ENCODE measurements at places on chromosomes 4 and X.

DNA sequence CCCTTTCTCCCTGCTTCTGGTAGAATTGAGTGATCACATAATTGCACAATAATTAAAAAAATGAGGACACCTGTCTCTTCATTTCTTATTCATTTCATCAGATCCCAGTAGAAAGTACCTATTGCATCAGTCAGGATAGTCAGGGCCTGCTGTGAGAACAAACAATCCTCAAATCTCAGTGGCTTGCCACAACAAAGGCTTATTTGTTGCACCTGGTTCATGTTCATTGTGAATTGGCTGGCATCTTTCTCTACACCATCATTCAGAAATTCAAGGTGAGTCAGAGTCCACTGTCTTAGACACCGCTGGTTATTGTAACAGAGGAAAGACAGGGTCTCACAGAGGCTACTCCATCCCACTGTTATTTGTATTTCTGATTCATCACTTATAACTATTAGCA, 409.8 kb downstream of the STIM2 start:
- DNase-seq: no peak
- no peaks in the 10 kb centered on the region for H3K36me3 ChIP-seq
- H3K4me1 ChIP-seq: no peaks in the 10 kb centered on the region
- no peak overlapping the region for H3K27ac ChIP-seq

GRCh38 chr4:108427946-108428485, 192.4 kb upstream of the RPL34 start:
- H3K27ac ChIP-seq: no peak overlapping the region
- no peak for DNase-seq
- no peaks in the 10 kb centered on the region for H3K27me3 ChIP-seq
- H3K4me1 ChIP-seq: peaks cover 12% of the 10 kb centered on the region

DNA sequence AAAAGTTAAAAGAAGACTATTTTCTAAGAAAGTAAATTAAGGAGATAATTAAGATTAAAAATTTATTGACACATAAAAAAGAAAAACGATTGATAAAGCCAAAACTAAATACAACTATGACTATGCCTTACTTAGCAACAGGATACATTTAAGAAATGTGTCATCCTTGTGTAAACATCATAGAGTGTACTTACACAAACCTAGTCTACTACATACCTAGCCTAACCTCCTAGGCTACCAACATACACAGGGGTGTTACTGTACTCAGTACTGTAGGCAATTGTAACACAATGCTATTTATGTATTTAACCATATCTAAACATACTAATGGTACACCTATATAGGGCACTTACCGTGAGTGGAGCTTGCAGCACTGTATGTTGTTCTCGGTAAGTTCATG, 108.3 kb downstream of the ANXA10 start:
- no peak overlapping the region for H3K27ac ChIP-seq
- no peaks in the 10 kb centered on the region for H3K36me3 ChIP-seq
- no peak for DNase-seq
- H3K27me3 ChIP-seq: no peaks in the 10 kb centered on the region

DNA sequence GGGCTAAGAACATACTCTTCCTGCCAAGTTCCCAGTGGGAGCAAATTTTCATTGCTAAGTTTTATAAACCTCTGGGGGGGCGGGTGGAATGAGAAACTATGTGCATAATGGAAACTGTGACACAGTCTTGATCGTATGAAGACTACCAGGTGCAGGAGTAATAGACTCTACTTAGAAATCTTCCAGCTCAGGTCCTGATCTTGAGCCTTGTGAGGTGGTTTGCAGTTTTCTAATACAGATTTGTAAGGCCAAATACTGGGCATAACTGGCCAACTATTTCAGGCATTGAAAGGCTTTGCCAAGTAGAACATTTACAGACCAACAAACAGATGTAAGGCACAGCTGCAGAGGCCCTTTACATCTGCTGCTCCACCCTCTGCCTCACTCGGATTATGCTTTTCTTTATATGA, 89.7 kb upstream of the CBR4 start:
- H3K4me1 ChIP-seq: no peaks in the 10 kb centered on the region
- DNase-seq: no peak
- H3K27me3 ChIP-seq: no peaks in the 10 kb centered on the region
- no peak overlapping the region for H3K4me3 ChIP-seq
- no peaks in the 10 kb centered on the region for H3K36me3 ChIP-seq

DNA sequence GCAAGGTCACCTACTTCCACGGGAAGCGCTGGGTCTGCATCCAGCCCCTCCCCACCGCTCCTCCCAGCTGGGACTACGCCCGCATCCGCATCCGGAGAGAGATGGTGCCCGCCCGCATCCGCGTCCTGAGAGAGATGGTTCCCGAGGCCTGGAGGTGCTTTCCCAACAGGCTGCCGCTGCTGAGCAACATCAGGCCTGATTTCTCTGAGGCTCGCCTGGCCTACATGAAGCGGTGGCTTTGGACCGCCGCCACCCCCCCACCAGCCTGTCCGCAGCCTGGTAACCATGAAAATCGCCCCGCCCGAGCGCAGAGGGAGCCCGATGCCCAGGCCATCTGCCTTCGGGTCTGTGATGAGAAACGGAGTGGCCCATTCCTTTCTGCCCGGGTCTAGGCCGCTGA, 18.1 kb downstream of the CLTRN start:
- H3K36me3 ChIP-seq: no peaks in the 10 kb centered on the region
- no peaks in the 10 kb centered on the region for H3K27me3 ChIP-seq
- H3K27ac ChIP-seq: no peak overlapping the region
- DNase-seq: no peak
- H3K4me3 ChIP-seq: no peak overlapping the region
- no peaks in the 10 kb centered on the region for H3K4me1 ChIP-seq

DNA sequence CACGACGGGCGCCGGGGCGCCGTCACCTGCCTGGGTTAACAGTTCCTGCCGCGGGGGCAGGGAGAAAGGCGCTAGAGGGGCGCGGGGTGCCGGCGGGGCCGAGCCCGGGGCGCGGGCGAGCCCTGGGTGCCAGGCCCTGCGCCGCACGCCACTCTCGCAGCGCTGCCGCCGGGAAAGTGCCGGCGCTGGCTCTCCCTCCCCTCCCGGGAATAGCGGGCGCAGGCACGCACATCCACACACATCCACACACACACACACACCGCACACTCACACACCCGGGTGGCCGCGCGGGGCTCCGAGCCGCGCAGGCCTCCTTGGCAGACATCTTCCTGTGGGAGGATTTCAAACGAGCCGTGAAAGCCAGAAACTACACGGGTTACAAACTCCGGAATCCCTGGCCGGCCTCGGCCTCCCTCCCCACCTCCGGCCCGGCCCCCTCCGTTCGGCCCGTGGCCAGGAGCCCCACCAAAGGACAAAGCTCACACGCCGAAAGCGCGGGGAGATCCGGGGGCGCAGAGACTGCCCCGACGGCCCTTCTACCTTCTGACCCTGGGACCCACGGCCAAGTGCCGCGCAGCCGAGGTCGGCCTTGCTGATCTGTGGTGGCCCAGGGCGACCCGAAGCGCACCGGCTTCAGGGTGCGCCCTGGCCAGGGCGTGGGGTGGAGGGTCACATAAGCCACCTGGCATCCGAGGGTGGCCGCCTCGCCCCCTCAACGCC, 92.3 kb downstream of the BCOR start:
- H3K4me1 ChIP-seq: no peaks in the 10 kb centered on the region
- DNase-seq: no peak
- H3K4me3 ChIP-seq: no peak overlapping the region

DNA sequence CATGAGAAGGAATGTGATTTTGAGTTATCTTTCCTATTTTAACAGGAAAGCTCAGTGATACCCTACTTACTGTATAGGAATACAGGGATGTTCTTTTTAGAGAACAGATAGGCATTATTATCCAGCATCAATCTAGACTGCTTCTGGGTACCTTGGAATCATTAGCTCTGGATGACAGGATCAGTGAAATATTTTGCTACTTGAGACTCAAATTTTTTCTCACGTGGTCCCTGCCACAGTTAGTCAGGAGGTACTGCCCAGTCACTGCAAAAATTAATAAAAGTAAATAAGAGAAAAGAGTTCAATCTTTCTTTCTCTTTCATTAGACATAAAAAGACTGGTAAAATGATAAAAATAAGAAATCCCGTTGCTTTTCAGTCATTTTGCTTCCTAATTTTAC, 5.5 kb downstream of the ZNF827 start:
- no peaks in the 10 kb centered on the region for H3K27me3 ChIP-seq
- H3K4me3 ChIP-seq: no peak overlapping the region
- H3K4me1 ChIP-seq: no peaks in the 10 kb centered on the region
- no peaks in the 10 kb centered on the region for H3K36me3 ChIP-seq
- no peak overlapping the region for H3K27ac ChIP-seq
- DNase-seq: no peak

Data from CD8-positive, alpha-beta memory T cell (primary cell).